Activated naive CD4-positive, alpha-beta T cell treated with anti-CD3 and anti-CD28 coated beads, Interleukin-2, amount 10 ng/mL, durations not matched to agents 7 days and 5 days (primary cell): ENCODE measurements at places on chromosomes 13 and 19.

DNA sequence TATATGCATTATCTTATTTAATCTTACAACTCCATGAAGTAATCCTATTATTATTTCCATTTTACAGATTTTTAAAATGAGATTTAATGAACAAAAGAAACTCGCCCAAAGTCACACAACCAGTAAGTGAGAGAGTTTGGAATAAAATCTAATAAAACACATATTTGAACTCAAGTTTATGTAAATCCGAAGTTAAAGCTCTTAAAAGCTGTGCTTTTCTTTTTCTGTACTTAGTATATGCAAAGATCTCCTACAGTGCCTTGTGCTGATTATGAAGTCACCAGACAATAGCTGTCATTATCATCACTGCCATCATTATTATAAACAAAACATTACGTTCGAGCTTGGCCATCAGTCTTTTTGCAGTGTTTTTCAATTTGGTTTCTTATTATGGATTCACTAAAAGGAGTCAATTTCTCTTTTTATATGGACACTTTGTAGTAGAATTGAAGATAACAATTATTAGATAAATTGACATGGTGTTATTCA is 29.7 kb upstream of the ENOX1 start:
- DNase-seq = no peak

GRCh38 chr13:34371645-34372395 is 553.9 kb downstream of the RFC3 start:
- no peak for DNase-seq

DNA sequence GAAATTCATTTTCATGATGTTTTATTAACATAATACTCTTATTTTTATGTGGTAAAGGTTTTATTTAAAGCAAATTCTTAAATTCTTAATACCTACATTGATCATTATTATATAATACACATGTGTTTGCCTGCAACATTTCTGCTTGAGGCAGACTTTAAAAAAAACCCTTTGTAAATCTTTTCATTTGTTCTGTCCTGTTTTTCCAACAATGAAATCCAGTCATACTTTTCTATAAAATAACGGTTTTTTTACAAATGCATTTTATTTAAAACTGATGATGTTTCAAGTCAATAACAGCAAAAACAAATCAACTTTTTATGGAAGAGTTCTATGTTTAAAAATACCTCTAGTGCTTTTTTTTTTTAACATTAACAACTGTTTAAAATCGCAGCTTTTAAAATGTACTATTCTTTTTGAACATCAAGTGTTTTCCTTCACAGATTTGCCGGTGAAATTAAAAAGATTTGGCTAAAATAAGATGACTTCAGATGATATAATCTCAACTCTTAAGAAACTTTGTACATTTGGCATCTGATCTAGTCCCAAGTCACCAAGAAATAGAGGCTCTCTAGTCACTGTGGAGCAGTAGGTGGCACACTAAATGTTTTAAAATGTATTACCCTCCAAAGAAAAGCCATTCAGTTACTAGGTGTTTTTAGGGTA is 5.1 kb downstream of the POU4F1 start:
- no peak for DNase-seq

GRCh38 chr13:29081697-29082440 is 261.7 kb downstream of the MTUS2 start:
- no peak for DNase-seq

DNA sequence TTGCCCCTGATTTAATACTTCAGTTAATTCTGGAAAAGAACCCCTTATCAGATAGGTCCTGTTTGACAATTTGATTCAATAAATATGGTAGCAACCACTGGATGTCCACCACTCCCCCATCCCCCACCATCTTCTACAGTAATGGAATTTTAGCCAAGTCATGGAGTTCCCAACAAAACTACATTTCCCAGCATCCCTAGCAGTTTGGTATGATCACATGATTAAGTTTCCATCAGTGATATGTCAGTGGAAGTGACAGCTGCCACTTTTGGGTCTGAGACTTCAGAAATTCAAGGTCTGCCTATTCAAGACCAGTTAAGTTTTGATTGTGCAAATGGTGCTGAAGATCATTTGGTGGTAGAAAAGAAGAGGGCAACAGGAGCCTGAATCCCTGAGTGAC is 85.5 kb downstream of the CACNA1A start:
- DNase-seq = no peak

DNA sequence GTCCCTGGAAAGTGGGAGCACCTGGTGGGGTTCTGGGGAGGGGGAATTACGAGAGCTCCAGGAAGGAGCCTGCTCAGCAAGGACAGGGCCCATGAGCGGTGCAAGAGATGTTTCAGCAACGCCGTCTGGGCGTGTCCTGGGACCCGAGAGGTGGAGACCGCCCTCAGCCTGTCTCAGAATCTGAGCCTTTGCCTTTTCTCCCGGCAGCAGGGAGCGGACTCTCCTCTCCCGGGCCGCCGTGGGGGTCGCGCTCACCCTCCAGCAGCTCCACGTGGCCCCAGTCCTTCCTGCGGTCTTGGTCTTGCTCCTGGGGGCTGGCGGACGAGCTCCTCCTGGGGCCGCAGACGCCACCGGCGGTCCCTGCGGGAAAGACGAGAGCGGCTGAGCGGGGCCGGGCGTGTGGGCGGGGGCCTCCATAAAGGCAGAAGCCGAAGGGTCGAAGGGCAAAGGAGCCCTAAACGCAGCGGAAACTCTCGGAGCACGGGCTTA is 714 bp downstream of the POLRMT start:
- peak; percentile 63 for DNase-seq

DNA sequence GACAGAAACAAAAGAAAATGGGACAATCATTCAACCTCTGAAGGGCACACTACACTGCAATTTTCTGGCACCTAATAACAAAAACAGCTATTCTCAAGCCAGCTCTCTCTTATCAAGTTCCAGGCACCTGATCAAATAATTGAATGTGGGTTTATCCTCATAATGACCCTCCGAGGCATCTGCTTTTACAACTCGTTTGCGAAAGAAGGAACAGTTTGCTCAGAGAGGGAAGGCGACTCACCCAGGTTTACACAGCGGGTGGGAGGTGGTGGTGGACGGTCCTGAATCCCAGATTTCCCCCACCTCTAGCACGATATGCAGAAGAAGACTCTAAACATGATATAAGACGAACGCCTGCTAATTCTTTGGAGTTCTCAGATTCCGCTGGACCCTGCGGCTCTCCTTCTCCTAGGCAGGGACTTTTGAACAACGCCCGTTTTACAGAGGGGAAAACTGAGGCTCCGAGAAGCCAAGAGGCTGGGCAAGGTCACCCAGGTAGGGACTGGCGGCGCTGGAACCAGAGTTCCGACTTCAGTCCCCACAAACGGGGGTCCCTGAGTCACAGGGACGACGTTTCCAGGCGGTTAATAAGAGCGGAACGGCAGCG is 641 bp downstream of the SGTA start:
- DNase-seq = no peak

GRCh38 chr13:32259116-32259515 is 56.0 kb downstream of the ZAR1L start:
- no peak for DNase-seq

DNA sequence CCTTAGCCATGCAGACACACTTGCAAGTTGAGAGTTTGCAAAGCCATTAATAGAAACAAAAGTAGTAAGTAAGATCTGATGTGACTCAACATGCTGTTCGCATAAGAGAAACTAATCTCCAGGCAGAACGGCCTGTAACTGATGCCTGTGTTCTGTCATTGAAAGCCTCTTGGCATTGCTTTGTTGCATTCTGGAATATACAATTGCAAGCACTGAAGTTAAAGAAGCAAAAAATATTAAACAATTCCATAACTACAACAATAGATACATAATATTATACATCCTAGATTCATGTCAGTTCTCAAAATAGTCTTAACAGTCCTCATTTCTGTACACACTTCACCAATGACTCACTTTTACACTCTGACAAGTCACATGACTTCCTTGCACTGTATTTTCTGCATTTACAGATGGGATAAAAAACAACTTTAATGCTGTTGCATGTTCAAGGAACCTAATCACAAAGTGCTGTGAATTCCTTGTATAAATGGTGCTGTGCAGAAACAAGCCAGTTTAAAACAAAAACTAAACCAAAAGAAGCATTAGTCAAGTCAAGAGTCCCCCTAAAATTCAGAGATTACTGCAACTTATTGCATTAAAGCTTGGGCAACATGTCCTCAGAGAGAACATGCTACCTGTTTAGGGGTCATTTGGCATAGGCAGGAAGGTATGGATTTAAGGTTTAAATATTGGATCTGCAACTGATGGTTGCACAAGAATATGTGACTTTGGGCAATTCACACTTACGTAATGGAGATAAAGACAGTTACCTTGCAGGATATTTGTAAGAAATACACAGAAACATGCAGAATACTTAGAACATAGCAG is 79.5 kb upstream of the SERP2 start:
- no peak for DNase-seq

- DNase-seq = no peak
Observed at GRCh38 chr19:22606212-22606553, 27.9 kb upstream of the ZNF492 start.

DNA sequence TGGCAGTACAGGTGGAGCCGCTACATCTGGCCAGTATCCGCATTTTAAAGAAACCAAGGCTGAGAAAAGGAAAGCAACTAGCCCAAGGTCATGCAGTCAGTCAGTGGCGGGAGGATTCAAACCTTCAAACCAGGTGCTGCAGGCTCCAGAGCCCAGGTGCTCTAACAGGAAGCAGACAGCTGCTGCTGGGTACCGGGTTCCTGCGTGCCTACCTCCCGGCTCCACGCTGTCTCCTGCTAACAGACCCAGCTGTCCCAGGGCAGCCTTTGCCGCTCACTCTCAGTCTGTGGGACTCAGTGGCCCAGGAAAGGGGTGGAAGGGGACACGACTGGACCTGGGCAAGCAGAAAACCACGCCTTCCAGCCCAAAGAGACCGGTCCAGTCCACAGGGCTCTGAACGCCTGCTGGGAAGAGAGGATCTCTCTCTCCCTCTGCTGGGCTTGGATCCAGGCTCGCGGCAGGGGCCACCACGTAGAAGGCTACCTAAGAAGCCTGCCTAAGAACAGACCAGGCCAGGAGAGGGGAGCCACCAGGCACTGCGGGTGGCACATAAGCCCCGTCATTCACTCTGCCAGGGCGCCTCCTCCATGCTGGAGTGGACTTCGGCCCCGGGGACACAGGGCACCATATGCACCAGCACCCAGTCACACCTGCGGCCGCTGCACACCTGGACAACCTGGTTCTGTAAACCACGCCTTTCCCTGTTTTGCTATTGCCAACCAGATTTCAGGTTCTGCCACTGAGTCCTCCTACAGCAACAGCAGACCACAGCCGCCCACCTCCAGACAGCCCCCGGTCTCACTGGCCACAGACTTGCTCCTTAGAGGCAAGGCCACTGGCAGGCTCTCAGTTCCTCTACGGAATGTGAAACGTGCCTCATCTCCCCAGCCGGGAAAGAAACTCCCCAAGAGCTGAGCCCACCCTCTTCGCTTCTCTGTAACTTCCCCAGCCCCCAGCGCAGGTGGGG is 4.6 kb downstream of the DAPK3 start:
- DNase-seq = no peak

- DNase-seq = no peak
Observed at GRCh38 chr19:32308431-32309077, 36.9 kb upstream of the ZNF507 start.

- DNase-seq = no peak
Observed at GRCh38 chr13:67013709-67014108, 216.4 kb downstream of the PCDH9 start.

DNA sequence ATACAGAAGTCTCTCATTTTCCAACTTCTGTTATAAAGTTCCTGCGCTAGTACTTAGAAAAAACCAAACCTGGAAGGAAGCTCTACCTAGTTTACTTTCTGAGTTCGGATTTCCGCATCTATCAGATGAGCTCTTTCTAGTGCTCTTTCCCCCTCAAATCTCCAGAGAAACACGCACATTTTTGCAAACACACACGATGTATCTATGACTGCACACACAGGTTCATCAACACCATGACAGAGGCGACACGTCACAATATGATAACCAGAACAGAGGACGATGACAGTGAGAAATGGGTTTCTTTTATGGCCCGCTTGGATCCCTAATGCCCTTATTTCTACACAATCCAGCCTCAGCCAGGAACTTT is 629 bp upstream of the LRRC63 start:
- DNase-seq = peak; percentile 62

DNA sequence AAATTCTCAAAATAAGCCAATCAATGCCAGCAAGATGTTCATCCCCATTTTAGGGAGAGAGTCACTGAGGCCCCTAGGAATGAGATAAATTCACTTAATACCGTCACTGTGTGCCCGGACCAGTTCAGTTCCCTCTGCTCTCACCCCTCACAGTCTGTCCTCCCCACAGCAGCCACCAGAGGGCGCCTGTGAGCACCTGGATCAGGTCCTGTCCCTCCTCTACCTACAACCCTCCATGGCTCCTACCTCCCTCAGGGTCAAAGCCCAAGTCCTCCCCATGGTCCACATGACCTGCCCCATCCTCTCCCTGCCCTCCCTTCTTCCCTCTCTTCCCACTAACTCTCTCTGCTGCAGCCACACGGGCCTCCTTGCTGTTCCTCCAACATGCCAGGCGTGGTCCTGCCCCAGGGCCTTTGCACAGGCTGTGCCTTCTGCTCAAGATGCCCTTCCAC is 42.0 kb upstream of the NFIC start:
- DNase-seq = peak; percentile 85

- DNase-seq = no peak
Observed at GRCh38 chr13:97561182-97561581, 127.2 kb downstream of the RAP2A start.
